Ascending aorta (tissue), 2 donors: ENCODE measurements at places on chromosomes 6 and 20. TPM values are rescaled to one million over a fixed set of nuclear protein-coding genes. Genes with fewer than 3 reads are reported as not detected.

DNA sequence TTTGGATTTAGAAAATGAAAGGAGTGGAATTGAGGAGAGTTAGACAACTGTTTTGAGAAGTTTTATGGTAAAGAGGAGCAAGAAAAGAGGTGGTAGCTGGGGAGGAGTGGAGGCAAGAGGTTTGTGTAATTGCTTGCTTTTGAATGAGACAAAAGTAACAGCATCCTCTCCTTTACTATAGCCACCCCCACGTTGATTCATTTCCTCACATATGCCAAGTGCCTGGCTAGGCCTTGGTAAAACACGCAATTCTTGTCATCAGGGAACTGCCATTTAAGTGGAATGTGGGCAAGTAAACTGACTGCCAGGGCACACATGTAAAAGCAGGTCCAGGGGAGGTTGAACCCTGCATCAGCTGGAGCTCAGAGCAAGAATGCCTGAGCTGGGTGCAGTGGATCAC lies 4.1 kb downstream of the MTRES1 start:
- no peak overlapping the region for H3K4me3 ChIP-seq
- no peaks in the 10 kb centered on the region for H3K4me1 ChIP-seq
- no peak for DNase-seq
- no peaks in the 10 kb centered on the region for H3K27me3 ChIP-seq

- peak overlapping the region; percentile 64 for H3K27ac ChIP-seq
- H3K27me3 ChIP-seq = no peaks in the 10 kb centered on the region
These were observed 37.3 kb downstream of the RREB1 start for GRCh38 chr6:7144872-7145584.

GRCh38 chr20:59361411-59361810 lies 61.0 kb downstream of the EDN3 start:
- no peak overlapping the region for H3K4me3 ChIP-seq
- H3K4me1 ChIP-seq = no peaks in the 10 kb centered on the region
- no peak overlapping the region for H3K27ac ChIP-seq
- no peak for DNase-seq
- no peaks in the 10 kb centered on the region for H3K27me3 ChIP-seq

DNA sequence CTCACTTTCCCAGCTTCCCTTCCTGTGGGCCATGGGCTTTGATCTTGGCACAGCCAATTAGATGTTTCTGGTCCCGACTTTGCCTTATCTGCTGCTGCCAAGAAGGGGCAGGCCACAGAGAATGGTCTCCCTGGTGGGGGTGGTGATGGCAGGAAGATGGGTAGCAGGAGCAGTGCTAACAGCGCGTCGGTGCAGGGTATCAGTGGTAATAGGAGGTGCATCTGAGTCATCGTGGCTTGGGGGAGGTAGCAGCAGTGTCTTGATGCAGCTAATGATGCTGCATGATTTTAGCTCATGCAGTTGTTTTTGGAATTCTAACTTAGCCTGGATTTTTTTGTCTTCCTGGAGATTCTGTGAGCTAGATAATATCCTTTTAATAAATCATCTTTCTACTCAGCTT lies 18.9 kb upstream of the MAS1 start:
- no peak for DNase-seq
- no peaks in the 10 kb centered on the region for H3K27me3 ChIP-seq
- H3K27ac ChIP-seq = no peak overlapping the region
- H3K36me3 ChIP-seq = no peaks in the 10 kb centered on the region
- H3K4me1 ChIP-seq = peaks cover 9% of the 10 kb centered on the region

GRCh38 chr6:162345051-162345511 lies 382.5 kb downstream of the PRKN start:
- H3K36me3 ChIP-seq = no peaks in the 10 kb centered on the region
- no peaks in the 10 kb centered on the region for H3K4me1 ChIP-seq
- H3K27ac ChIP-seq = no peak overlapping the region
- no peak for DNase-seq
- no peaks in the 10 kb centered on the region for H3K27me3 ChIP-seq

PPIL4 gene
- 8.9 TPM for total RNA-seq

SLC52A3 gene
- total RNA-seq = 3.0 TPM

LY6G6C gene
- not detected for total RNA-seq
